Activated T-cell treated with anti-CD3 and anti-CD28 coated beads for 1 hour (primary cell): ENCODE measurements at places on chromosomes 13 and 19.

- DNase-seq: no peak
These were observed 28.0 kb downstream of the GGACT start for GRCh38 chr13:100560498-100561157.

GRCh38 chr19:16623576-16623975 is 4.4 kb downstream of the MED26 start:
- DNase-seq: no peak

DNA sequence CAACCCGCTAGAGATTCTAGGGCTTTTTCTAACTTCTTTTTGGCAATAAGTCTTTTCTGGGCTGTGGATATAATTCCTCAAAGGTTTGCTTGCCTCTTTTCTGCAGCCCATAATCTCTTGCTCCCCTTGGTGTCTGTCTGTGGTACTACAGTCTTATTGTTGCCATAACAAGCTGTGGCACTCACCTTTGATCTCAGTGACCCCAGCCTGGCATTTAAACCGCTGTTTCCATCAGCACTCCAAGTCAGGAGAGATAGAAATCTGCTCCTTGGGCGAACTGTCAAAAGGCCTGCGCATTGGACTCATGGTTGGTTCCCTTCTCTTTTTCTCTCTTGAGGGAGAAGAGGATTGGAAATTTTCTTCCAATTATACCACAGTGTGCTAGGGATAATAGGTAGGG is 14.5 kb upstream of the MPHOSPH8 start:
- no peak for DNase-seq

DNA sequence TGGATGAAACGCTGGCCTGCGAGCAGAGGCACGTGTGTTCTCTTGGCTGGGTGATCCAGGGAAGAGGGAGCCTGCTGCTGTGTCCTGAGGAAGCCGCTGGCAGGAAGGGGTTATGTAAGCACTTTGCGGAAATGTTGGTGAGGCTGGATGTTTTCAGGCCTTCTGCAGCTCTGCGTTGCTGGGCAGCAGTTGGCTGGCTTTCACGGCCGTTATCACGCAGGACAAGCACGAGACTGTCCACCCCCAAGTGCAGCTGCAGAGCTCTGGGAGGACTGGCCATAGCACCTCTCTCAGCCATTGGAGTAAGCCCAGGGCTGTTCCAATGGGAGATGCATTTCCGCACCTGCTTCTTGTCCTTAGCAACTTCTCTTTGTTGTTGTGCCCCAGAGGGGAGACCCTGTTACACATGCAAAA is 146.9 kb upstream of the SOX21 start:
- no peak for DNase-seq

DNA sequence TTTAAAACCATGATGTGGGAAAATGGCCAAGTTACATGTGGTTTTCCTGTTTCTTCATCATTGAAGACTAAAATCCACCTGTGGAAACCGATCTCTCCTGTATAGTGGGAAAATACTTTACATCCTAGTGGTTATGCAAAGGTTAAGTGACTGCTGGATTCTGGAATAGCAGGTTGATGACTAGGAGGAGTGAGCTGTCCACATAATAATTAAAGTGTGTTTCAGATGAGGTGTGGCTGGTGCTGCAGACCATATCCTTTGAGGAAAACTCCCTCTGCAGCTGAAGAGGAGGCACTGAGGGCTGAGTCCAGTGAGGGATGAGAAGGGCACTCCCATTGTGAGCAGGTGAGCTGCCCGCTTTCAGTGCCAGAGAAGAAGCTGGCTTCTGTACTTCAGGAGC is 43.2 kb downstream of the DCLK1 start:
- no peak for DNase-seq

DNA sequence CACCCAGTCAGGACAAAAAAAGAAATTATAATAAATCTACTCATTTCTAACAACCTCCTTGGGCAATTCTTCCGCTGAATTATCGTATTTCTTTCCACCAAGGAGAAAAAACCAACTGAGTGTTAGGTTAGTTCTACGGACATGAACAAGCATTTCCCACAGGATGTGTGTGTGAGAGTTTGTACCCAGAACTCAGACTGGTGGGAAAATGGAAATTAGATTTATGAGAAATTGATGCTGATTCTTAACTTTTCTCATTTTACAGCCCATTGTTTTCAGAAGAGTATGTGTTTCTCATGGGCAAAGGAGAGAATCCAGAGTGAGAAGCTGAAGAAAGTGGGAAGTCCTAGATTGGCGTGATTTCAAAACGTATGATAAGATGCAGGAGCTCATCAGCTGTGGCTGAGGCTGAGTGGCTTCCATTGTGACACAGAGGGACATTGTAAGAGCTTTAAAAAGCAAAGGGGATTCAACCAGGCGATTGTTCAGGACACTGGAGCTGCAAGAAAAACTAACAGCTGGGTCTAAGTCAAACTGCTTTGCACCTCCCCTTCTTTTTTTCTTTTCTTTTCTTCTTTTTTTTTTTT is 184.7 kb upstream of the ARGLU1 start:
- DNase-seq: no peak

DNA sequence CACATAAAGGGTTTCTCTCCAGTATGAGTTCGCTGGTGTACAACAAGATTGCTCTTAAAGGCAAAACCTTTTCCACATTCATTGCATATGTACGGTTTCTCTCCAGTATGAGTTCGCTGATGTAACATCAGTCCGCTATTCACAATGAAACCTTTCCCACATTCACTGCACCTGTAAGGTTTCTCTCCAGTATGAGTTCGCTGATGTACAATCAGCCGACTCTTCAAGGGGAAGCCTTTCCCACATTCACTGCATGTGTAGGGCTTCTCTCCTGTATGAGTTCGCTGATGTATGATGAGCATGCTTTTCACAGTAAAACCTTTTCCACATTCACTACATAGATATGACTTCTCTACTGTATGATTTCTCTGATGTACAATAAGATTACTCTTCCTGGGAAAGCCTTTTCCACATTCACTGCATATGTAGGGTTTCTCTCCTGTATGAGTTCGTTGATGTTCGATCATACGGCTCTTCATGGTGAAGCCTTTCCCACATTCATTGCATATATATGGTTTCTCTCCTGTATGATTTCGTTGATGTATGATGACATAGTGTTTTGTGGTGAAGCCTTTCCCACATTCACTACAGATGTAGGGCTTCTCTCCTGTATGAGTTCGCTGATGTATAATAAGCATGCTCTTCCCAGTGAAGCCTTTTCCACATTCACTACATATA is 6.0 kb upstream of the ZNF614 start:
- DNase-seq: no peak

DNA sequence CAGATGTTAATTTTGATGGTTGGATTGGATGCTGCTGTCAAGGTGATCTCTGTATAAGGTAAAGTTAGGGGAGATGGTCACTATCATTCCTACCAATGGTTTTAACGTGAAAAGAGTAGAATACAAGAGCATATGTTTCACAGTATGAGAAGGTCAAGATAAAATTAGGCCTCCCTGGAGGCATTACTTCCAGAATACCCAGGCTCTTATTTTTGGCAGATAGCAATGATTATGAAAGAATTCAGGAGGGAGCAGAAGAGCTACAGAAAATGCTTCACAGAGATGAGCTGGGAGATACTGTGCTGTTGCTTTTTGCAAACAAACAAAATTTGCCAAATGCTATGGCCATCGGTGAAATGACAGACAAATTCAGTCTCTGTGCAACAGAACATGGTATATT is 547.5 kb upstream of the SPRY2 start:
- DNase-seq: no peak

DNA sequence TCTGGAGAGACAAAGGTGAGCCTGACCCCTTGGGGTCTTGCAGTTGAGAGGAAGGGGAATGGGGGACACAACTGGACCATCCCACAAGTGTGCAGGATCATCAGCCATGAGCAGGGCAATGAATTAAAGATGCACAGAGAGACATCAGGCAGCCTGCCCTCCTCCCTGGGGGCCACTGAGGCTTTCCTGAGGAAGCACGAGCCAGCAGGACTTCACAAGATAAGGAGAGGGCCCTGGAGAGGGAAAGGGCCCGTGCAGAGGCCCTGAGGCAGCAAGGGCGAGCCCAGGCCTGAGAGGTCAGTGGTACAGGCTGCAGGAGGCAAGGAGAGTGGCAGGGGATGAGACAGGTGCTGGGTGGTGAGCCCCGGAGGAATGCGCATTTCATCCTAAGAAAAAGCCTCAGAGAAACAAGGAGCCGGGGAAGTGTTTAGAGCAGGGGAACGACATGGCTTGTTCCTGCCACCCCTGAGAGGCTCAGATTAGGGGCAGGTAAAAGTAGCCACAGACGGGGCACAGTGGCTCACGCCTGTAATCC is 9.0 kb upstream of the PRKD2 start:
- DNase-seq: no peak

GRCh38 chr13:100483841-100484381 is 104.7 kb downstream of the GGACT start:
- no peak for DNase-seq

GRCh38 chr19:47860602-47861297 is 1.7 kb downstream of the TPRX2 start:
- DNase-seq: no peak

DNA sequence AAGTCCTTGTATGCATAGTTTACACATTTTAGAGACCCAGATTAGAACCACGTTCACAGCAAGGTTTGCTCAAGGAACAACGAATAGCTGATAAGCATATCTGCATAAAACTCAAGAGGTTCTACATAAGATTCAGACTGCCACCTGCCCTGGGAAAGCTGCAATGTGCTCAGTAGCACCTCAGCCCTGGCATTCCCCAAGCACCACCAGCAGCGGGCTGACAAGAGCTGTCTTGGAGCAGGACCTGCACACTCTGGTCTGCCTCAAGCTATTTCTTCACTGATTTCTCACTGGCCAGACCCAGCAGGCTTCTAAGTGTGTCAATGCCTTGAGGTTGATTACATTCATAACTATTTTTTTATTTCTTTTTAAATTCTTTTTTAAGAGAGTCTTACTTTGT is 65.8 kb upstream of the UQCRFS1 start:
- DNase-seq: no peak

DNA sequence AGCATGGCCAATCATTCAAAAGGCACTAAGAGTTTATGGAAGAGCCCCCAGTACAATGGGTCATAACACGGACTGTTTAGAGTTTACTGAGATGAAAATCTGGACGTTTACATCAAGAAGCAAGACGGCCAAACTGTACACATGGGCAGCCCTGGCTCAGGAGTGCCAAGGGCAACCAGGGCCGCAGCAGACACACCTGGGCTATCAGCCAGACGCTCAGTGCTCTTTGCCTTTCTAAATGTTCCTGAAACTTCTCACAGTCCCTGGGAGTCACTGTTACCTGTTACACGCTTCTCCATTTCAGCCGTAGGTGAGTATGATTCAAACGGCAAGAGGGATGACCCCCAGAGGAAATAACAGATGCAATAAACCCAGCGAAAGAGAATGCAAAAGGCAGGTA is 64.5 kb downstream of the ABCC4 start:
- no peak for DNase-seq

DNA sequence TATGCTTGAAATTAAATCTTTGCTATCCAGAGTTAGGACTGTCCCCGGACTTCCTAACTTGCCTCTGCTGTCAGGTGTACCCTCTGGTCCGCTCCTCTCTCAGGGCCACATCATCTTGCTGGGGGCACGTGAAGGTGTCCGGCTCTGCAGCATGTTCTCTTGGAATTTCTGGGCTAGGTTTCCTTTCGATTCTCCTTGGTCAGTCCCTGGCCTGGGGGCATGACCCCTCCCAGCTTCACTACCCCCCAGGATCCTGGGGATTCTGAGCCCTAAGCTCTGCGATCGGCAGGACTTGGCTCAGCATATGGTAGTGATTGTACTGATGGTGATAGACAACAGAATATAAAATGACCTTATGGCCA is 5.1 kb upstream of the GPI start:
- no peak for DNase-seq

- no peak for DNase-seq
These were observed 258.8 kb upstream of the STARD13 start for GRCh38 chr13:33544308-33544707.

GRCh38 chr13:42110410-42111155 is 62.1 kb downstream of the DGKH start:
- peak; percentile 33 for DNase-seq

DNA sequence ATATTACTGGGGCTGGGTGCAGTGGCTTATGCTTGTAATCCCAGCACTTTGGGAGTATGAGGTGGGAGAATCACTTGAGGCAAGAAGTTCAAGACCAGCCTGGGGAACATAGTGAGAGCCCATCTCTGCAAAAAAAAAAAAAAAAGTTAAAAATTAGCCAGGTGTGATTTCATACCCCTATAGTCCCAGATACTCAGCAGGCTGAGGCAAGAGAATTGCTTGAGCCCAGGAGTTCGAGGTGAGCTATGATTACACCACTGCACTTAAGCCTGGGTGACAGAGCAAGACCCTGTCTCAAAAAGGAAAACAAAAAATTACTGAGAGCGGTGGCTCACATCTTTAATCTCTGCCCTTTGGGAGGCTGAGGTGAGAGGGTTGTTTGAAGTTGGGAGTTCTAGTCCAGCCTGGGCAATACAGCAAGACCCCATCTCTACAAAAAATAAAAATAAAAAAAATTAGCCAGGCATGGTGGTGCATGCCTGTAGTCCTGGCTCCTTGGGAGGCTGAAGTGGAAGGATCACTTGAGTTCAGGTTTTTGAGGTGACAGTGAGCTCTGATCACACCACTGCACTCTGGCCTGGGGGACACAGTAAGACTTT is 87.5 kb downstream of the ZMYM2 start:
- no peak for DNase-seq

DNA sequence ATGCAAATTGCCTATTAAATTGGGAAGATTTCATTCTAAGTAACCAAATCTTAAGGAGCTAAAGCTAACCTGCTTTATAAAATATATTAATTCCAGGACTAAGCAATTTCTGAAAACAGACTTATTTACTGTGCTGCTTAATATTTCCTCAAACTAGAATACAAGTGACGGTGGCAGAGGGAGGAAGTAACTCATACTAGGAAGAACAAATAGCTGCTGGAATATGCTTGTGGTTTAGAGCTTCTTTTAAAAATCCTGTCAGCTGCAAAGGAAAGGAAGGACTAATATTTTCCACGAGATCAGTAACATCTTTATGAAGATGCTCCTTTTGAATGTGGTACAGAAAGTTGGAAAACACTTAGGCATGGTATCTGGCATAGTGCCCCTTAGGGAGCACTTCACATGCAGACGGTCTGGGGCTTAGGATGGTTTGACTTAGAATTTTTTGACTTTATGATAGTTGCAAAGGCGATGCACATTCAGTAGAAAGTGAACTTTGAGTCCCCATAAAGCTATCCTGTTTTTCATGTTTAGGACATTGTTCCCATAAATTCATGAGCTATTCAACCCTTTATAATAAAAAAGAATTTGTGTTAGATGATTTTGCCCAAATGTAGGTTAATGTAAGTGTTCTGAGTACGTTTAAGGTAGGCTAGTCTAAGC is 3.4 kb upstream of the HNRNPA1L2 start:
- DNase-seq: no peak

DNA sequence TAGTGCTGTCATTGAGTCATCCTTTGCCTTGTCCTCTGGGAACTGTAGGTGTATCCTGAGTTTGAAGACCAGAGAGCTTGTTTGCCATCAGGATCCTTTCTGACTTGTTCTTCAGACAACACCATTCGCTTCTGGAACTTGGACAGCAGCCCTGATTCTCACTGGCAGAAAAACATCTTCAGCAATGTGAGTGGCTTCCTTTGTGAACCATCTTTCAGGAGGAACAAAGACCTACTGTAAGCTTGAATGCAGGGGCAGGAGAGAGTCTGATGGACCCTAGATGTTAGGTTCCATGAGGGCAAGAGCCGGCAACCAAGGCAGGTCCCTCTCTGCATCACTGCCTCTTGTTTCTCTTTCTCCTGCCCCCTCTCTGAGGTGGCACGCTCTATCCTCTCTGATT is 26.7 kb downstream of the WDR62 start:
- no peak for DNase-seq
